ENCODE measurements at places on chromosomes 1 and 21.

DNA sequence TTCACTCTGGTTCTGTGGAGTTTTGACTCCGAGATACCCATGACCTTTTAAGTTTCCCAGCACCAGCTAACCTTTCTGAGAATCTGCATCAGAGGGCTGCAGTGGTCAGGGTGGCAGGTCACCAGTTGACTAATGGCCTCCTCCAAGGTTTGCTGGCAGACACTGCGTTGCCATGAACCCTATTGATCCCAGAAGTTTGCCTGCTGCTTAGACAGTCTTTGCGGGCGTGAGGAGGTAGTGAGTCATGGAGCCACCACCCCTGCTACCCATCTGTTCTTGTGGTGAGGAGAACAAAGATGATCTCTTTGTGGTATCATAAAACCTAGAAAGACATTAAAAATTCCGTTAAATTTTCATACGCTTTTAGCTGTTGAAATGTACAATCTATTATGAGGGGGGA is 180.4 kb downstream of the FGGY start:
- peak; percentile 27 for DNase-seq

GRCh38 chr1:56409112-56409691 is 170.2 kb downstream of the PLPP3 start:
- no peak for DNase-seq

- no peak for DNase-seq
These were observed 2.9 kb downstream of the KCNE1 start for GRCh38 chr21:34509151-34509550.

GRCh38 chr1:150905301-150905700 is 18.4 kb downstream of the CTXND2 start:
- DNase-seq: no peak

- DNase-seq: peak; percentile 24
These were observed 52.0 kb downstream of the FOXJ3 start for GRCh38 chr1:42282867-42283583.

- peak; percentile 94 for DNase-seq
These were observed 56.2 kb downstream of the PEX14 start for GRCh38 chr1:10530756-10531495.

- DNase-seq: no peak
These were observed 155.4 kb downstream of the PGBD5 start for GRCh38 chr1:230270559-230271281.

DNA sequence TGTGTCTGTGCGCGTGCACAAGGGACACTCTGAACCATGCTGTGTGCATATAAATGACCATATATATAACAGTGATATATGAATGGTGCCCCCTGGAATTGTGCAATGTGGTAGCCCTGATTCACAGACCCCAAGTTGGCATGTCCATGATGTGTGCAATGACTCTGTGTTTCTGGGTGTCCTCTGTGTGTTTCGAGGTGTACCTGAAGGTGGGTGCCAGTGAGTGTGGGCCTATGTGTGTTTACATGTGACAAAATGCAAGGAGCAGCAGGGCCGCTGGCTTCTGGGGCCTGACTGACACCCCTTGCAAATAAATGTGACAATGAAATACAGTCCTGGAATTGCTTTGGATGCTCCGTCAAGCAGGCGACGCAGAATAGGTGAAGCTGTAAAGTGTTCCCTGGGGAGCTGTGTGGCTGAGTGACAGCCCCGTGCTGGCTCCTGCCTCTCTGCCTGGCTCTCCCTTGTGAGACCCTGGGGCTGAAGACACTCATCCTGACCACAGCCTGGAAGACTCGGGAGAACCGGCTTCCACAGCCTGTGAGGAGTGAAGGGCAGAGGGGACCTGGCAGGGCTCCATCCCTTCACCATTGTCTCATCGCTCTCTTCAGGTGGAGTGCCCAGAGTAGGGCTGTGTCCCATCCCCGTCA is 38.2 kb upstream of the CSF3R start:
- DNase-seq: no peak

GRCh38 chr1:156295391-156295947 is at the start of gene GLMP:
TSS of gene GLMP (minus strand) at chr1:156295679. CDS start at chr1:156295645, 34 bp downstream.
- DNase-seq: peak; percentile 71

DNA sequence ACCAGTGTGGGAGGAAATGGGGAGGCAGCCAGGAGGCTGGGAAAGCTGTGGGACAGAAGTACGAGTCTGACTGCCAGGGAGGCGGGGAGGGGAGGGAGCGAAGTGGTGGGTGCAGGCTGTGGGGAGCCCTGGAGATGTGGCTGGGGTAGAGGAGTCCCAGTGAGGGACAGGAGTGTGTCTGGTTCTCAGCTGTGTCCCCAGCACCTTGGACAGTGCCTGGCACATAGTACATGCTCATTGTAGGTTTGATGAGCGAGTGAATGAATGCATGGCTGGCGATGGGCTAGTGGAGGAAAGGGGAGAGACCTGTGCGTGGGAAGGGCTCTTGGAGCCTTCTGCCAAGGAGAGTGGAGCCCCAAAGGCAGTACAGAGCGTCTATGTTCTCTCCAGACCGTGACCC is 104.1 kb downstream of the SIK1 start:
- DNase-seq: no peak

DNA sequence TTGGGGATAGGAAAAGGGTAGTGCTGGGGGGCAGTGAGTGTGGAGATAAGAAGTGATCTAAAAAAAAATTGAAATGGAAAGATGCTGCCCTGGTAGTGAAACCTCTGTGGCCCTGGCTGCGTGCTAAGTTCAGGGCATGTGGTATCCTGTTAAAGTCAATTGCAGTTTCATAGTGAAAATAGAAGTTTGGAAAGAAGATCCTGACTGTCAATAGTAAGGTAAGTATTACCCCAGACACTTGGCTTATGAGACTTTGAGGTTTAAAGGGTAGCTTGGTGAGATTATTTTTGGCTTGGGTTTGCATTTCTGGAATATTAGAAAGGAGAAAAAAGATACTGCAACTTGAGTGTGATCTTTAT is 6.8 kb downstream of the ARID1A start:
- no peak for DNase-seq

DNA sequence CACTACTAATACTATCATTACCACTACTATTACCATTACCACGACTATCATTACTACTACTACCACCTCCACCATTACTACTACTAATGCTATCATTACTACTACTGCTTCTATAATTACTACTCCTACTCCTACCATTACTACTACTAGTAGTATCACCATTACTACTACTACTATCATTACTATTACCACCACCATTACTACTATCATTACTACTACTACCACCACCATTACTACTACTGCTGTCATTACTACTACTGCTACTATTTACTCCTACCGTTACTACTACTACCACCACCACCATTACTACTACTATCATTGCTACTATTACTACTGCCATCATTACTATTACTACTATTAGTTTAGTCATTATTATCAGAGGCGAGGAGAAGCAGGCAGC is 140.9 kb upstream of the KCNJ15 start:
- DNase-seq: no peak

GRCh38 chr1:11479375-11479979 is 522 bp downstream of the DISP3 start:
- no peak for DNase-seq

- no peak for DNase-seq
These were observed 68.7 kb upstream of the ATF3 start for GRCh38 chr1:212539737-212540430.

- DNase-seq: peak; percentile 44
These were observed 84.2 kb downstream of the ERG start for GRCh38 chr21:38413958-38414548.

DNA sequence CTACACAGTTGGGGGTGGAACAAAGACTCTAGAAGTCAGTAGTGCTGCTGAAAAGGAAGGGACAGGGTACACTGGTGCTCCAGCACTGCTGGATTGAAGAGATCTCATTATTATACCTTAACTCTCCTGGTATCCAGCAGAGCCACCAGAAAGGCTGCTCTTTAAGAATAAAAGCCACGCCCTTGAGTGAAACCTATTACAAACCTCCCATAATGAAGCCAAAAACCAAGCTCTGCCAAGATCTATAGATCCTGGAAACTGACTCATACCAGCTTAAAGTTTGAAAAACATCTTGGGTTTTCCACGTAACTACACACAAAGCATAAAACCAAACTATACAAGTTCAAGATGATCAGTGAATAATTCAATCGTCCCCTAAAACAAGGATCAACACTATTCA is 38.0 kb downstream of the ADSS2 start:
- DNase-seq: no peak

DNA sequence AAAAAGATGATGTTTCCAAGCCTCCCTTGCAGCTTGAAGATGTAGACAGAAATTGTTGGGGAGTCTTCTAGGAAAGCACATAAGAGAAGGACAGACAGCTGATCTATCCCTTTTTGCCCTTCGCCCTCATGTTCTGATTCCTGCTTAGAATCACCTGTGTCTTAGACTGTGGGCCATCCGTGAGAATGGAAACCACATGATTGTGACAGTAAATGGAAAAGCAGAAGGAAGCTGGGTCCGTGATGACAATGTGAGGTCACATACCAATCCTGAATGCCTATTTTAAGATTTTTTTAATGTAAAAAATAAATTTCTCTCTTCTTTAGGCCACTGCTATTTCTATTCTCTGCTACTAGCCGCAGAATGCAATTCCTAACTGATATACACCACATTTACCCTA is 67.7 kb upstream of the C1orf87 start:
- no peak for DNase-seq

DNA sequence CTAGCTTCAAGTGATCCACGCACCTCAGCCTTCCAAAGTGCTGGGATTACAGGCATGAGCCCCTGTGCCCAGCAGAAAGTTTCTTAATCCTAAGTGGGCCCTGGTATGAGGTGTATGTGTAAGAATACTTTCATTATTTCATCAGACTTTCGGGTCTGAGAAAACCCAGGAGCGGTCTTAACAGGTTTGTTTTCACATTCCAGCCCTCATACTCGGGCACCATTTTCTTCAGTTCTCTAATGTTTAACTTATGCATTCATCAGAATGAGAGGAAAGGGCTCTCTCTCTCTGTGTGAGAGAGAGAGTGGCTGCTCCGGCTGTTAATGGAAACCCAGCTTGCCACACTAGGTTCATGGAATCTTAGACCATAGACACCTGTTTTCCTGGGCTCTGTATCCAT is 4.2 kb upstream of the PADI1 start:
- DNase-seq: peak; percentile 26

- peak; percentile 94 for DNase-seq
These were observed 37.9 kb upstream of the PDC start for GRCh38 chr1:186498695-186499389.

GRCh38 chr1:22142315-22143064 is 407 bp downstream of the WNT4 start:
- DNase-seq: no peak
